ENCODE measurements at places on chromosomes 7 and 10. TPM values are rescaled to one million over a fixed set of nuclear protein-coding genes. Genes with fewer than 3 reads are reported as not detected.

The PDE6C gene
- not detected for total RNA-seq

The ASAH2 gene
- not detected for total RNA-seq

The NODAL gene
- not detected for total RNA-seq

The SLC18A3 gene
- total RNA-seq = not detected

The FAM200A gene
- total RNA-seq = 9.2 TPM

The MEIG1 gene
- total RNA-seq = not detected

The CTBP2 gene
- 65.5 TPM for total RNA-seq

The TCTN3 gene
- 42.4 TPM for total RNA-seq

The SLC16A12 gene
- total RNA-seq = not detected

The RNF32 gene
- 1.1 TPM for total RNA-seq

The NUDCD3 gene
- 49.2 TPM for total RNA-seq

The IL2RA gene
- total RNA-seq = not detected

The CASP2 gene
- 12.9 TPM for total RNA-seq

The DRGX gene
- not detected for total RNA-seq

The XRCC2 gene
- total RNA-seq = 1.1 TPM

The TRPV5 gene
- total RNA-seq = not detected

The HIP1 gene
- total RNA-seq = 13.6 TPM

The CHAT gene
- total RNA-seq = not detected

The EPHA1 gene
- total RNA-seq = not detected

The TRA2A gene
- 14.7 TPM for total RNA-seq

The COL26A1 gene
- total RNA-seq = 1.6 TPM

GRCh38 chr7:47538846-47539311 is 43.0 kb downstream of the TNS3 start:
- no peak for DNase-seq

DNA sequence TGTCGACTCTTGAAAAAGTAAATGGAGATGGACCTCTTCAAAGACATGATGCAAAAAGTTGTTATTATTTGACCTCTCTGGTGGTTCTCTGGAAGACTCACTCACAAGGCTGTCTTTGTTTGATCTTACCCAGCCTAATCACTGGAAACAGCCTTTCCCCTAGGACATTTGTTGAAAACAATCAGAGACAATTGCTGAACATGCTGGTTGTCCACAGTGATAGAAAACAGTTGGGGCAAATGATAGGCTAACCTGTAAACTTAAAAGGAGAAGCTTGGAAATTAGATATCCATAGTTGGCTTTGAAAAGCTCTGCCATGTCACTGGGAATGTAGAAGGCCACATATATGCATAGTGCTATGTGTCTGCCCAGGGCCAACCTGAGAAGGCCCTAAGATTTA is 22.9 kb upstream of the TES start:
- no peak for DNase-seq

GRCh38 chr7:154546946-154547587 is 455.9 kb downstream of the PAXIP1 start:
- DNase-seq = no peak

DNA sequence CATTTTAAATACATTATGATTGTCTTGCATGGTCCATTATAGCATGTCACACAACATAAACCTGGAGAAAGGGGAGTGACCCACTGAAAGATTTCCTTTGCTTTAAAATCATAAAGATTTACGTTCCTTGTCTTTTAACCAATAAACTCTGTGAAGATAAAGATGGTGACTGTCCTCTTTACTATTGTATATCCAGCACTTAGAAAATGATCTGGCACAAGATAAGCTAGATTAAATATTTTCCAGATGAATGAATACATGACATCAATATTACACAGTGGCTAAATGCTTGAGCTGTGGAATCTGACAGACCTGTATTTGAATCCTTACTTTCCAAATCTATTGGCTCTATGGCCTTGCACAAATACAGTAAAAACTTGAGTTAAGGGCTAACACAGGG is 938.4 kb downstream of the SORCS1 start:
- no peak for DNase-seq

- DNase-seq = no peak
Observed at GRCh38 chr7:128052404-128052803, 21.2 kb upstream of the LRRC4 start.

GRCh38 chr7:35268953-35269352 is 15.1 kb upstream of the TBX20 start:
- DNase-seq = no peak

GRCh38 chr10:69216577-69217118 is 3.5 kb upstream of the HKDC1 start:
- no peak for DNase-seq

GRCh38 chr7:139232904-139233303 is 1.9 kb downstream of the UBN2 start:
- peak; percentile 73 for DNase-seq

- DNase-seq = peak; percentile 81
Observed at GRCh38 chr7:120168066-120168465, 104.9 kb upstream of the KCND2 start.

- peak; percentile 62 for DNase-seq
Observed at GRCh38 chr10:71217266-71218045, 5.1 kb downstream of the UNC5B start.

DNA sequence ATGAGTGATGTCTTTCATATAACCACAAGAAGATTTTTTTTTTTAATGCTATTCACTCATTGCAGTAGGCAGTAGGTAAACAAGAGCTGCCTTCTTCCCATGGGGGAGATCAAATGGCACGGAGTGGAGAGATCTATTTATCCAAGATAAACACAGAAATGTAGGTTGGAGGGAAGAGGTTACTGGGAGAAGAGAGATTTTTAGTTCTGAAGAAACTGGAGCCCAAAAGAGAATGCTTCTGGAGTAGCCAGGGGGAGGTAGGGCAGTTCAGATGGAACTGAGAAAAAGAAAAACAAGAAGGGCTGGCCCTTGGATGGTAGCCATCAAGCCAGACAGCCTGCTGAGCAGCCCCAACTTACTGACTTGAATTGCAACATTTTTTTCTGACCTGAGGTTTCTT is 270.1 kb upstream of the TPK1 start:
- no peak for DNase-seq

GRCh38 chr7:85074-85882 is 107.1 kb upstream of the FAM20C start:
- peak; percentile 79 for DNase-seq

DNA sequence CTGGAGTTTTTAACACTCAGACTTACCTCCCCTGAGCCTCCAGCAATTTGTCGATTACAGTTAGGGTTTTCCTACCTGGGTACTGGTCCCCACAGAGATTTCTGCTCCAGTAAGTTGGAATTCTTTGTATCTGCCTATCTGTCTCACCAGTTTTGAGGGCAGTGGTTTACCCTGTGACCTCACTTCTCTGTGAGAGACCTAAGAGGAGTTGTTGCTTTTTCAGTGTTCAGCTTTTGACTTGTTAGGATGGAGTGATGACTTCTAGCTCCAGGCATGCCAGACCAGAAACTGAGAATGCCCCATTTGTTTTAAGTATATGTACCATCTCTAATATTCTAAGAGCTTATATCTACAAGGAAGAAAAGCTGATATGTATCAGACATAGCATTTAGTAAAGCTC is 42.9 kb downstream of the CSGALNACT2 start:
- DNase-seq = no peak

DNA sequence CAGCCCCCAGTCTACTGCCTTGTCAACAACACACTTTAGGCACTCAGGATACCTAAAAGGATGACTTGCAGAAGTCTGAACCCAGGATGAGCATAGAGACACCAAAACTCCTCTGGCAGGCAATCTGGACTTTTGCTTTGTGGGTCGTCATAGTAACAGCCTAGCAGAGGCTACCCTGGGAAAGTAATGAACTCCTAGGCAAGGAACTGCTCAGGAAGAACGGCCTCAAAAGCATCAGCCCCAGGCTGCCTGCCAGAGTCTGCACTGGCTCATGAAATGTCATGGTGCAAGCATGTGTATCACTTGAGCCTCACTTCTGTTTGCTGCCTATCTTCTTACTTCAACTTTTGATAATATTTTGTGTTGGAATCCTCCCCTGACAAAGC is 715.1 kb downstream of the GRID1 start:
- DNase-seq = no peak

- DNase-seq = peak; percentile 37
Observed at GRCh38 chr10:91552274-91553095, 80.4 kb downstream of the PPP1R3C start.

DNA sequence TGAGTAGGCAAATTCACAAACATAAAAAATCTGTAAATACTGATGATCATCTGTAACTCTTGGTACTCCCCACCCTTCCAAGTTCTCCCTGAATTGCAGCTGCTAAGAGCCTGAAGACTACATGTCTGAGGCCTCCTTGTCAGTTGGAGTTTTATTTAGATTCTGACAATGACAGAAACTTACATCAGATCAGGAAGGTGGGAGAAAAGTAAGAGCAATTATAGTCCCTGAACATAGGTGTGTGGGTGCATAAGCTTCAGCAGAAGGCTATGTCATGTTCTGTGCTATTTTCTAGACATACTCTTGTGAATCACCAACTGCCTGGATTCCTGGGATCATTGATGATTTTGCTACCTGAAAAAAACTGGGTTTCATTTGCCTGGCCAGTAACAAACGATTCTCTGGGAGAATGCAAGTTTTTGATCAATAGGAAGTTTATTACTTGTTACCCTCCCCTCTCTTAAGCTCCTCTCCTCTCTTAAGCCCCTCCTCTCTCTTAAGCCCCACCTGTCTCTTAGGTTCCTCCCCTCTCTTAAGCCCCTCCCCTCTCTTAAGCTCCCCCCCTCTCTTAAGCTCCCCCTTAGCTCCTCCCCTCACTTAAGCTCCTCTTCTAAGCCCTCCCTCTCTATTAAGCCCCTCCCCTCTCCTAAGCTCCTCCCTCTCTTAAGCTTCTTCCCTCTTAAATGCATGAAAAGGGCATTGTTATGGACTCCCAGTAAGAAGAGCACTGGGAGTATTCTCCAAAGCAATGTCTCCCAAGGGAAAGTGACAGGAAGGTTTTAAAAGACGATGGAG is 1183.4 kb upstream of the AUTS2 start:
- DNase-seq = no peak

- no peak for DNase-seq
Observed at GRCh38 chr7:29471444-29472138, 92.0 kb upstream of the PRR15 start.

GRCh38 chr10:38094927-38095574 is 914 bp downstream of the ZNF37A start:
- DNase-seq = no peak

DNA sequence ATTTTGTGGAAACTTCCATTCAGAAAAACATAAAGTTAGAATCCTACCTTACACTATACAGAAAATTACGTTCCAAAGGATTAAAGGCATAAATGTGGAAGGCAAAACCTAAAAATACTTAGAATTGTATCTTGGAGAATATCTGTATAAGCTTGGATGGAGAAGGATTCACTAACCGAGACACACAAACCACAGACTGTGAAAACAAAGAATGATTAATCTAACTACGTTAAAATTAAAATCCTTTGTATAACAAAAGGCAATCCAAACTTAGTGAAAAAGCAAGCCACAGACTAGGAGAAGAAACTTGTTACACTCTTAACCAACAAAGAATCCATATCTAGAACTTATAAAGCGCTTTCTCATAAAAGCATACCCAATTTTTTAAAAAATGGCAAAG is 678.8 kb downstream of the INHBA start:
- no peak for DNase-seq

DNA sequence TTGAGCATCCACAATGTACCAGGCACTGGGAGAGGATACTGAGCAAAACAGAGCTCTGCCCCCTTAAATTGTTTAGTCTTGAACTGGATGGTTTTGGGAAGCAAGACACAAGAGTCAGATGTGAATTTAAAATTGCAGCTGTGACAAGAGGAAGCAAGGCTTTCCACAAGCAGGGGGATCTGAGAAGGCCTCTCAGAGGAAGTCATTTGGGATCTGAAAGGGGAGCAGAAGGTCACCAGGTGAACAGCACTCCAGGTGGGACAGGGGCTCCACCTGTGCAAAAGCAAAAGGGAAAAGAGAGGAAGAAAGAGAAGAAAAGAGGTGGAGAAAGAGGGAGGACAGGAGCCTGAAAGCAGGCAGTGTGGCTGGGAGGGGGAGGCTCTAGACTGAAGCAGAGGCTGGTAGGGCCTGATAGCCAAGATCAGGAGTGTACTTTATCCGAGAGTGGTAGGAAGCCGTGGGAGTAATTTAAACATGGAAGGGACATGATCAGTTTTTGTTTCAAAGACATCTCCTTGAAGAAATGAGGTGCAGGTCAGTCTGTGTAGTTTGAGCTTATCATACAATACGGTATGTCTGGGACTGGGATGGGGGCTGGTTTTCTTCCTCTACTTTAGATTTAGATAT is 76.1 kb upstream of the DUSP5 start:
- DNase-seq = no peak

- DNase-seq = no peak
Observed at GRCh38 chr7:159013825-159014289, 130.8 kb downstream of the VIPR2 start.

- DNase-seq = peak; percentile 67
Observed at GRCh38 chr7:20385126-20385525, 54.4 kb downstream of the ITGB8 start.

GRCh38 chr7:118745927-118746326 is 521.4 kb downstream of the ANKRD7 start:
- DNase-seq = no peak

DNA sequence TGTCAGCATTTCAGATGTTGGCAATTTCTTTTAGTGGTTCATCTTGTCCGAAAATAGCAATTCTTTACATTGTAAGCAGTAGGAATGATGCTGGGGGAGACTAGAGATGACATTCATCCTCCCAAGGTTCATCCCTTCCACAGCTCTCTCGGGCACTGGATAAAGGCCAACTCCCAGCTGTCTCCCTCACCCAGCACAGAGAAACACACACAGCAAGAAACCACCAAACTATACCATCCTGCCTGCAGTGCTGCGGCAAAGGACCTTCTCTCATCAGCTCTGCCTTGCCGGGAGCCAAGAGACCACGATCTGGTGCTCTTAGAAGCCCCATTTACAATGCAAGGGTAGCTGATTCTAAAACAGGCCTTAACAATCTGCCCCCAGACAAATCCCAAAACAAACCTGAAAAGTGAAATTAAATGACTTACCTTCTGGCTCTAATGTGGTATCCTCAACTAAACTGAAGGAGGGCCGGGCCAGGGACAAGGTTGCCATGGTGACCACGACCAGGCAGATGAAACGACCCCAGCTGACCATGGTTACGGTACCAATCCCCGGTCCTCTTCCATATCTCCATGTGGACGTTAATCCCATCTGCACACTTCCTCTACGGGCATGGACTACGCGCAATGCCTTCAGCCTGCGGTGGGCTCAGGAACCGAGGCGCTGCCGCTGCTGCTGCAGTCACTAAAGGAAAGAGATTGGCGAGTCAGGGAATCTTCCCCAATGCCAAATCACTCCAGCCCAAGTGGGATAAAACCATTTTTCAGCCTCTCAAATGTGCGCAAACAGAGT is 4.8 kb downstream of the FGFR2 start:
- DNase-seq = no peak

- DNase-seq = peak; percentile 51
Observed at GRCh38 chr7:100446040-100446439, 9.7 kb upstream of the PPP1R35 start.

- DNase-seq = no peak
Observed at GRCh38 chr10:76318211-76318610, 886.8 kb downstream of the LRMDA start.

GRCh38 chr7:136274636-136275345 is 297.6 kb upstream of the MTPN start:
- no peak for DNase-seq

GRCh38 chr10:101567165-101568006 is 20.7 kb downstream of the POLL start:
- DNase-seq = no peak
